Stimulated activated CD4-positive, alpha-beta T cell treated with anti-CD3 and anti-CD28 coated beads, Interleukin-2, amount 100 ng/mL, for 24 hours (primary cell): ENCODE measurements at places on chromosomes 11 and 22.
A peak's percentile ranks its signal among the peaks of the same experiment; 100 is the strongest.

GRCh38 chr11:116703421-116703820 lies 69.4 kb downstream of the BUD13 start:
- DNase-seq = no peak

- DNase-seq = no peak
These were observed 196.7 kb downstream of the DSCAML1 start for GRCh38 chr11:117600234-117600783.

GRCh38 chr22:28032861-28033260 lies 113.8 kb upstream of the PITPNB start:
- no peak for DNase-seq

- no peak for DNase-seq
These were observed 388.4 kb downstream of the SOX6 start for GRCh38 chr11:15967966-15968365.

- DNase-seq = no peak
These were observed 57.6 kb upstream of the B3GAT1 start for GRCh38 chr11:134469627-134470026.

DNA sequence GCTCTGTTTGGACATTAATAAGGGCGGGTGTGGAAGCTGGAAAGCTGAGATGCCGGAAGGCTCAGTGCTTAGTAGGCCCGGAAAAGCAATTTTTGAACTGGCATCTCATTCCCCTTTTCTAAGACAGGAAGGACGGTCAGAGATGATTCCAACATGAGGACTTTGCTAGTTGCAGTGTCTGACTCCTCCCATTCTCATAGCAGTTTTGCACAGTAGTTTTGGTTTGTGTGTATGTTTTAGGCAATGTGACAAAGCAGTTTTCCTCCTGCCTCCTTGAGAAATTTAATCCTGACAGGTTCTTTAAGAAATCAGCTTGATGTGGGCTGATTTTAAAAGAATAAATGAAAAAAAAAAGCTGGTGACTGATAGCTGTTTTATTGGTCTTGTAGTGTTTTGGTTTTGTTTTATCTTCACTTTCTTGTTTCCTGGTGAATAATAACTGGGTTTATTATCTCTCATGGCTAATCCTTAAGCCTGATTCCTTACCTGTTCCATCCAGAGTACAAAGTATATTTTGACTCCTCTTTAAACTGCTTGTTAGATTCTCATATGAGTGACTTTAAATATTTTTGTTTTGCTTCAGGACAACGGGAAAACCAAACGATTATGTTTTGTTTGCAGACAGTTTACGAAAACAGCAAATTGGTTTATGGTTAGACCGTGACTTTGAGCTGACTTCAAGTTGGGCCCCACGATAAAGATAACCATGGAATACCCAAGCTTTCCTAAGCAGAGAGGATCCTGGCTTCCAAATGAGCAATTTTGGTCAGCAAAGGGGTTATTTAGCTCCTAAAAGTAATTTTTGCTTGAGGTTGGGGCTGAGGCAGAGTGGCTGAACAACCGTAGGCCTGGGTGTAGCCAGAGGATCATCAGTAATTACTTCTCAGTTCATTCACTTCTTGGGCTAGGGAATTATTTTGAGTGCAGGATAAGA lies 3.4 kb downstream of the PTPRJ start:
- DNase-seq = no peak

- DNase-seq = no peak
These were observed 11.9 kb upstream of the TEF start for GRCh38 chr22:41369837-41370236.

DNA sequence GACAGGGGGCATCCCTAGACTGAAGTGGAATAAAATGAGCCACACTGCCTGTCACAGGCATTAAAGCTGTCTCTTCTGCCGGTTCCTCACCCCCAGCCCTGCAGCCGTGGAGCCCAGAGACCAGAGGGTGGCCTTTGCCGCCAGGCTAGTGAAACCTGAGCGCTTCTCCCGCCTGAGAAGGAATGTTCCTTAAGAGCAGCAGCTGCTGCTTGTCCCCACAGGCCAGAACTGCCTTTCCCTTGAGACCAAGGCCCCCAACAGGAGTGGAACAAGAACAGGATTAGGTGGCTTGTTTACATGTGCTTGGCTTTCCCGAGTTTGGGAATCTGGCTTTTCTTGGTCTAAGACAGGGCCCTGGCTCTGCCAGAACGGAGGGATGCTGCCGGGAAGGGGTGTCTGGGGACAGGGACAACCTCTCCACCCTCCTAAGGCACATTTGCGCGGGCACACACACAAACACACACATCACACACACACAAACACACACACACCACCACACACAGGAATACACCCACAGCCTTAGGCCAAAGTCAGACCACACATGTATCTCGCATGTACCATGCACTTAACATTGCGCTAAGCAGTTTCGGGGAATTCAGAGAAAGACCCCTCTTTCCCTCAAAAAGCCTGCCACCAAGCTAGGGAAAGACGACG lies 91.8 kb downstream of the FEZ1 start:
- DNase-seq = no peak

DNA sequence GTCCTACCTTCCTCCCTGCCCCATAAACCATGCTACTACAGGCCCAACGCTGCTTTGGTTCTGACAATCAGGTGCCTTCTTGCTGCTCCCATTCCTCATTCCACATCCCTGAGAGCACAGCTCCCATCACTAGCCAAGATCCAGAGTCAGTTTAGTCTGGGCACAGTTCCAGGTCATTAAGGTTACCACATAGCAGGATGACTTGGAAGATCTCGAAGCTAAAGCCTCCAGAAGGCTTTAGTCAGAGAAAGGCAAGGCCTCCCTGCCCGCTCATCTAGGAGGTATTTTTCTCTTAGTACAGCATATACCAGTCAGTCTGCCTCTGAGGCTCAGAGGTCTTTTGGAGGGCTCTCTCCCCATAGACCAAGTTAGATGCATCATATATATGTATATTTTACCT lies 30.3 kb downstream of the TRIM66 start:
- no peak for DNase-seq

DNA sequence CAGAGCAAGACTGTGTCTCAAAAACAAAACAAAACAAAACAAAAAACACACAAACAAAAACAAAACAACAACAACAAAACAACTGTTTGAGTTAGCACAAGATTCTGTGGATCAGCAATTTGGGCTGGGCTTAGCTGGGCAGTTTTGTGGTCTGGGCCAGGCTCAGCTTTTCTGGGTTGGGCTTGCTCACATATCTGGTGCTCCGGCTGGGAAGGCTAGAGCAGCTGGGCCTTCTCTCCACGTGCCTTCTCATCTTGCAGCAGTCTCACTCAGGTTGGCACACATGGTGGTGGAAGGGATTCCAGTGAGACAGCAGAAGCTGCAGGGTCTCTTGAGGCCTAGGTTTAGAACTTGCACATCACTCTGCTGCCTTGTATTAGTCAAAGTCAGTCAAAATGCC lies 35.7 kb downstream of the EIF3F start:
- DNase-seq = no peak

- DNase-seq = no peak
These were observed 27.5 kb upstream of the HIKESHI start for GRCh38 chr11:86274503-86274902.

DNA sequence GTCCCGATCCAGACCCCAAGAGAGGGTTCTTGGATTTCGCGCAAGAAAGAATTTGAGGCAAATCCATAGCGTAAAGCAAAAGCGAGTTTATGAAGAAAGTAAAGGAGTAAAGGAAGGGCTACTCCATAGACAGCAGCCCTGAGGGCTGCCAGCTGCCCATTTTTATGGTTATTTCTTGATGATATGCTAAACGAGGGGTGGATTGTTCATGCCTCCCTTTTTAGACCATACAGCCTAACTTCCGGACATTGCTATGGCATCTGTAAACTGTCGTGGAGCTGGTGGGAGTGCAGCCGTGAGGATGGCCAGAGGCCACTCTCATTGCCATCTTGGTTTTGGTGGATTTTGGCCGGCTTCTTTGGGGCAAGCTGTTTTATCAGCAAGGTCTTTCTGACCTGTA lies 19.4 kb upstream of the SHANK3 start:
- DNase-seq = no peak

GRCh38 chr11:58574881-58575280 lies 775 bp downstream of the LPXN start:
- no peak for DNase-seq

GRCh38 chr11:93481696-93482095 lies 61.5 kb downstream of the SMCO4 start:
- DNase-seq = no peak

DNA sequence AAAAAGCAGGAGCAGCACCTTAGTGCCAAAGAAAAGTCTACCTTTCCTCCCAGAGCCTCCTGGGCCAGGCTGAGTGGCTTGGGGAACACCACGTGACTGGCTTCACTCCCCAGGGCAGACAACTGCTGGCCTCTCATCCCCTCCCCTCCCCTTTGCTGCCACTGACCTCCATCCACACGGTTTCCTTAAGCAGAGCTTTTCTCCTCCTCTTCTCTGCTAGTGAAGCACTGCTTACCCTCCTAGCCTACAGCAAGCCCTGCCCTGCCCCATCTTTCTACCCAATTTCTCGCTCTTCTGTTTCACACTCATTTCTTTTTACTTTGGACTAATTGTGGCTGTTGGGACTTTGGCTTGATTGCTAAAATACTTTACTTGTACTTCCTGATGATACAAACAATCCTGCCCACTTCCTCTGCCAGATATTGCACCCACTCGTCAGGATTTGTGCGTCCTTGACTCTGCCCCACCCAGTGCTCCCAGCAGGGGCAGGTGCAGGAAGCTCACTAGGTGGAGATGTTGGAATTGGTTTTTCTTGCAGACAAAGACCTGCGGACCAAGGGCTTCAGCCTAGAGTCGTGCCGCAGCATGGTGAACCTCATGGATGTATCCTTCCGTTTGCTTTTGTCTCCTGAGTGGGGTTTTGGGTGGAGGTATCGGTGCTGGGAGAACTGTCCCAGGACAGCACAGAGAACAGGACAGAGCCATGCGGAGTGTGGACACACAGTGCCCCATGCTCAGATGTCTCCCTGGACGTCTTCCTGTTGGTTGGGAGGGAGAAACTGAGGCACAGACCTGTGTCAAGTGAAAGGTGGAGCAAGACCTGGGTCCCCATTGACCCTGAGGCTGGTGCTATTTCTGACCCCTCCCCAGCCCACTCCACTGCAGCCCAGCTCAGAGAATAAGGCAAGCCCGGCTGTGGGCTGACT lies 27.3 kb downstream of the CAPN1 start:
- DNase-seq = no peak

- no peak for DNase-seq
These were observed 90.9 kb downstream of the PDHX start for GRCh38 chr11:35007277-35007676.

- DNase-seq = no peak
These were observed 7.6 kb downstream of the PISD start for GRCh38 chr22:31654408-31654807.

GRCh38 chr11:118791961-118792569 lies 1.1 kb upstream of the DDX6 start:
- peak; percentile 54 for DNase-seq

- DNase-seq = no peak
These were observed 136.3 kb downstream of the PKNOX2 start for GRCh38 chr11:125300791-125301218.

DNA sequence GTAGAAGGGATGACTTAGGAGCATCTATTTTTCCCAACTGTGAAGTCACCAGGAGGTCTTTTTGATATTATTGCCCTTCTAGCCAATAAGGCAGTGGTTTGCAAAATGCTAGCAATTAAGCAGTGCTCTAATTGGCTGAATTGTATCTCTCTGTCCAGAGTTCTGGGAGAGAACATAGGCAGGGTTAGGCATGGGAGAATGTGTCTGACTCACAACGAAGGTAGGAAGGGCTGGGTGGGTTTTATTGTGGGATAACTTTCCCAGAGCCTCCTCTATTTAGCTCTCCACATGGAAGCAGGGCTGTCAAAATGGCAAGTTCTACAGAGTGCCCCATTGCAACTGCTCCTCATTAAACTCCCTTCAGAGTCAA lies 415.9 kb upstream of the CADM1 start:
- no peak for DNase-seq

GRCh38 chr11:17389211-17389956 lies 925 bp upstream of the KCNJ11 start:
- peak; percentile 87 for DNase-seq

GRCh38 chr11:44848203-44848962 lies 102.3 kb downstream of the TP53I11 start:
- no peak for DNase-seq

DNA sequence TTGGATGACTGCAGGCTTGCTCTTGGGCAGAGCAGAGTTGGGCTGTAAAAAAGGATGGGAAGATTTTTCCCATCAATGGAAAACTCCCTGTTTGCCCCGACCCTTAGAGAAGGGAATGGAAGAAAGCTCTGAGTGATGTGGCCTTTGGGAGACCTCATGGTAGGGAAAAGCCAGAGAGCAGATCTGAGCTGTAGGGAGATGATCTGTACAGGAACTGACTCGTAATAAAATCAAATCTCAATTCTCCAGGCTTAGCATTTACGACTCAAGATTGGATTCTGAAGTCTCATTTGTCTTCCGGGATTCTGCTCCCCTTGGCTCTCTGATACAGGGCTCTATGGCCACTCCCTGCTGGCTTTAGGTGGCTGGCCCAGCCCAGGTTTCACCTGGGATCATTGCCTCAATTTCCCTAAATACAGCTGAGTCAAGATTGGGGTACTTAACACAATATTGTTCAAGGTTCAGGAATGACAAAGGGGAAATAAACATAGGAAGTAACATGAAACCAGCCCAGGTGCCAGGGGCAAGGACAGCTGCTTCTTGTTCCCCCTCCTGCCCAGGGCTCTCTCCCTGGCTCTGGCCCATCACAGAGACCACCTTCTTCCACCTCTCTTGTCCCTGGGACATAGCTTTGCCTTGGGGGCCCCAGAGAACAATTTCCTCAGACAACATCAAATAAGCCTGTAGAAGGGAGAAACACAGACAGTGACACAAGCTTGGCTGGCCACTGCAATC lies 38.4 kb upstream of the THY1 start:
- no peak for DNase-seq

- no peak for DNase-seq
These were observed 21.2 kb upstream of the PDE3B start for GRCh38 chr11:14622223-14622954.

- no peak for DNase-seq
These were observed 579 bp upstream of the CABP7 start for GRCh38 chr22:29718949-29719898.

DNA sequence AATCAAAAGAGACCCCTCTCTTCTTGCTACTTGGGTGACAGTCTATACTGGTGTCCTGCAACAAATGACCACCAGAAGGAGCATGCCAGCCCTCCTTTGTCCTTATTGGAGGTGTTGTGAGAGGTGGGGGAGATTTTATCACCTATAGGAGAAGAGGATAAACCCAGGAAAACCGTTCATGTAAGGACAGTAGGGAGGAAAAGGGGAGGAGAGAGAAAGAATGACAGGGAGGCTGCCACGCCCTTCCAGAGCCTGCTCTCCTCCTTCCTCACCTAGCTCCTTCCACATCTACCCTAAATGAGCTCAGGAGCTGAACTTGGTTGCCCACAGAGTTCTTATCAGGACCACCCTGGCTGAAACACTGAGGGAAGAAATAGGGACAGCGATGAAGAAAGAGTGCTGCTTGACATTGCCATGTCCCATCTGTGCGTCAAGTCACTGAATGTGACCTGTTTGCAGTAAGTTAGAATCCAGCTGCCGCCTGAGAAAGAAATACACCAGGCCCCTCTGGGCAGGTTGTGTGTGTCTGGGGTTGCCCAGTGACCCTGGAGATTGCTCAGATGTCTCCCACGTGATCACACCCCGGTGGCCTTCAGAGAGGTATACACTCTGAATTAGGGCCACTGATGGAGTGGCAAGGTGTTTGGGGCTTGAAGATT lies 40.4 kb upstream of the ETS1 start:
- no peak for DNase-seq

GRCh38 chr22:20584872-20585638 lies 77.6 kb downstream of the MED15 start:
- DNase-seq = no peak

- no peak for DNase-seq
These were observed 41.0 kb downstream of the DBX1 start for GRCh38 chr11:20119315-20119714.

GRCh38 chr11:107265591-107266121 lies 192.0 kb downstream of the CWF19L2 start:
- no peak for DNase-seq
